Right renal cortex interstitium (tissue), 3 donors: ENCODE measurements at places on chromosomes 1 and 21. TPM values are rescaled to one million over a fixed set of nuclear protein-coding genes. Genes with fewer than 3 reads are reported as not detected.

Gene FCRL6
- polyA plus RNA-seq: 0.36 TPM

Gene MAN1C1
- 15.2 TPM for polyA plus RNA-seq

Gene LRRC71
- 0.35 TPM for polyA plus RNA-seq

Gene TMEM61
- 0.87 TPM for polyA plus RNA-seq

Gene MPZL1
- polyA plus RNA-seq: 124 TPM

Gene PROX1
- polyA plus RNA-seq: 7.7 TPM

Gene CRYAA
- 0.47 TPM for polyA plus RNA-seq

Gene AVPR1B
- polyA plus RNA-seq: 0.65 TPM

Gene GJA8
- 0.53 TPM for polyA plus RNA-seq

Gene B3GALT5
- polyA plus RNA-seq: 1.2 TPM

Gene TBX15
- 0.17 TPM for polyA plus RNA-seq

Gene AADACL3
- not detected for polyA plus RNA-seq

Gene OR2G6
- polyA plus RNA-seq: not detected

Gene KIAA1614
- 8.1 TPM for polyA plus RNA-seq

Gene OR2L3
- not detected for polyA plus RNA-seq

Gene OR2M3
- 0.03 TPM for polyA plus RNA-seq

Gene LAMB3
- polyA plus RNA-seq: 1.4 TPM

Gene OXCT2
- polyA plus RNA-seq: 0.17 TPM

Gene PRKCZ
- 35.1 TPM for polyA plus RNA-seq

Gene MROH7
- 4.0 TPM for polyA plus RNA-seq

Gene ABCD3
- 65.5 TPM for polyA plus RNA-seq

Gene CRP
- not detected for polyA plus RNA-seq

Gene DENND2C
- polyA plus RNA-seq: 4.5 TPM

Gene PGLYRP4
- not detected for polyA plus RNA-seq

Gene DNASE2B
- 0.14 TPM for polyA plus RNA-seq

Gene MTARC1
- polyA plus RNA-seq: 22.3 TPM

Gene TNFRSF4
- 0.74 TPM for polyA plus RNA-seq

Gene C1orf94
- polyA plus RNA-seq: 0.06 TPM

Gene DHCR24
- 99.7 TPM for polyA plus RNA-seq

Gene DCDC2B
- polyA plus RNA-seq: 0.37 TPM

Gene ARHGAP29
- polyA plus RNA-seq: 81.5 TPM

Gene NR5A2
- 2.2 TPM for polyA plus RNA-seq

Gene LCE1E
- not detected for polyA plus RNA-seq

Gene CASZ1
- polyA plus RNA-seq: 14.1 TPM

Gene ADORA1
- polyA plus RNA-seq: 8.0 TPM

Gene MMP23B
- polyA plus RNA-seq: 15.2 TPM

Gene TSSK3
- 1.2 TPM for polyA plus RNA-seq

Gene DMRTA2
- not detected for polyA plus RNA-seq

Gene AIM2
- 0.20 TPM for polyA plus RNA-seq

Gene ZBED6
- 13.4 TPM for polyA plus RNA-seq

Gene GJA4
- polyA plus RNA-seq: 16.2 TPM

Gene LCE1C
- not detected for polyA plus RNA-seq

Gene JAM2
- 11.2 TPM for polyA plus RNA-seq

Gene PLD5
- polyA plus RNA-seq: 1.4 TPM

Gene DCST1
- 0.21 TPM for polyA plus RNA-seq

Gene SPRR3
- polyA plus RNA-seq: not detected

Gene ZNF683
- not detected for polyA plus RNA-seq

Gene RAB4A
- 52.2 TPM for polyA plus RNA-seq
